Stimulated activated CD4-positive, alpha-beta T cell treated with anti-CD3 and anti-CD28 coated beads, Interleukin-15, amount 100 ng/mL, for 1 hour (primary cell): ENCODE measurements at places on chromosomes 3 and 15.

DNA sequence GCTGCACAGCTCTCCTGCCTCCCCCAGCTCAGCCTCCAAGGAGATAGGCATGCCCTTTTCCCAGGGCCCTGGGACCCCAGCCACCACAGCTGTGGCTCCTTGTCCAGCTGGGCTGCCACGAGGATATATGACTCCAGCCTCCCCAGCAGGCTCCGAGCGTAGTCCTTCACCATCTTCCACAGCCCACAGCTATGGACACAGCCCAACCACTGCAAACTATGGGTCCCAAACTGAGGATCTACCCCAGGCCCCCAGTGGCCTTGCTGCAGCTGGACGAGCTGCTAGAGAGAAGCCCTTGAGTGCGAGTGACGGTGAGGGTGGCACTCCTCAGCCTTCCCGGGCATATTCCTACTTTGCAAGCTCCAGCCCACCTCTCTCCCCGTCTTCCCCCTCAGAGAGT lies 20.5 kb upstream of the APEH start:
- DNase-seq: no peak

- DNase-seq: no peak
Observed at GRCh38 chr3:127720985-127721935, 48.5 kb downstream of the ABTB1 start.

- DNase-seq: no peak
Observed at GRCh38 chr3:182325213-182325950, 467.9 kb upstream of the ATP11B start.

DNA sequence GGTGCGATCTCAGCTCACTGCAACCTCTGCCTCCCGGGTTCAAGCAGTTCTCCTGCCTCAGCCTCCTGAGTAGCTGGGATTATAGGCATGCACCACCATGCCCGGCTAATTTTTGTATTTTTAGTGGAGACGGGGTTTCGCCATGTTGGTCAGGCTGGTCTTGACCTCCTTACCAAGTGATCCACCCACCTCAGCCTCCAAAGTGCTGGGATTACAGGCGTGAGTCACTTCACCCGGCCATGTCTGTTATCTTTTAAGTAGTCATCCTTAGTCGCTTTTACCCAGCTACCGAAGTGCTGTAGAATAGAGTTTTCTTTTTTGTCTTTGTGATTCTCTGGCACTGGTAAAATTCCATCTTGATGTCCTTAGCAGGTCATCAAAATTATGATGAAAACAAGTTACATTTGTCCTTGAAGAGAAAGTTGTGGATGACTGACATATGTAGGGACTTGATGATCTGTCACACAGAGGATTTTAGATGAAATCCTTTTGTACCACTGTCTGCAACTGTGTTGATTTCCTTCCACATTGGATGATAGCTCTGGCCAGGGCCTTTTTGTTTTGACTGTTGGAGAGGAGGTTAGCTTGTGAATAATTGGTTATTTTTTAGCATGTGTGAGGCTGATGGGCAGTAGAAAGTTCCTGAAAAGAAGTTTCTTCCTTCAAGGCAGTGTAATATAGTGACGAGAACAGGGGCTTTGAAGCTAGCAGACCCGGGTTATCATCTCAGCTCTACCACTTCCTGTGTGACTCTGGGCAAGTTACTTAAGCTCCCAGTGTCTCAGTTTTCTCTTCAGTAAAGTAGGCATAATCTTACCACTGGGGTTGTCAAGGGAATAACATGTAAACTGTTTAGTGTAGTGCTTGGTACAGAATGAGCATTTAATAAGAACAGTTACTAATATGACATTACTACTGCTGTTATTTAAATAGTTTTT lies 18.8 kb downstream of the ATG7 start:
- no peak for DNase-seq

- DNase-seq: no peak
Observed at GRCh38 chr3:69692761-69693160, 46.5 kb upstream of the MITF start.
